ENCODE measurements at places on chromosomes 6 and 20.

DNA sequence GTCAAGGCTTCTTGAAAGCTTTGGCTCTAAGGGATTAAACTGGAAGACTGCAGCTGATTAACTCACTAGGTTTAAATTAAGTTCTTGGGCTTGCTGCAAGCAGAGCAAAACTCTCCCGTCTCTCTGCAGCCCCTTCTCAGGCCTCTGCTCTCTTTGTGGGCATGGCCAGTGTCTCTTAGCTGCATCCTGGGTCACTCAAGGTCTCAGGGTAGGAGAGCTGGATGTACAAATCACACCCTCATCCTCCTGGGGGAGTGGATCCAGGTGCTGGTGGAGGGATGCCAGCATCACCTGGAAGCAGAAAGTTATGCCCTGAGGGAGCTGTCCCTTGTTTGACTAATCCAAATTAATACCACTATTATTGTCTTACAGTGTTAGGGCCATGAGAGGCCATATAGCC lies 35.8 kb downstream of the GCM1 start:
- no peak for DNase-seq

GRCh38 chr20:60759651-60760050 lies 492.4 kb upstream of the CDH4 start:
- no peak for DNase-seq

GRCh38 chr6:15247500-15248450 lies 1.9 kb downstream of the JARID2 start:
- DNase-seq: peak; percentile 64

GRCh38 chr20:58545565-58546415 lies 30.6 kb upstream of the APCDD1L start:
- no peak for DNase-seq

GRCh38 chr6:108576709-108577108 lies 16.0 kb downstream of the FOXO3 start:
- no peak for DNase-seq

GRCh38 chr20:43969501-43970182 lies 55.0 kb downstream of the TOX2 start:
- DNase-seq: no peak

- DNase-seq: no peak
Measured at GRCh38 chr20:19549896-19550295, 208.2 kb upstream of the RIN2 start.

- DNase-seq: no peak
Measured at GRCh38 chr20:16279320-16279719, 293.9 kb downstream of the KIF16B start.

DNA sequence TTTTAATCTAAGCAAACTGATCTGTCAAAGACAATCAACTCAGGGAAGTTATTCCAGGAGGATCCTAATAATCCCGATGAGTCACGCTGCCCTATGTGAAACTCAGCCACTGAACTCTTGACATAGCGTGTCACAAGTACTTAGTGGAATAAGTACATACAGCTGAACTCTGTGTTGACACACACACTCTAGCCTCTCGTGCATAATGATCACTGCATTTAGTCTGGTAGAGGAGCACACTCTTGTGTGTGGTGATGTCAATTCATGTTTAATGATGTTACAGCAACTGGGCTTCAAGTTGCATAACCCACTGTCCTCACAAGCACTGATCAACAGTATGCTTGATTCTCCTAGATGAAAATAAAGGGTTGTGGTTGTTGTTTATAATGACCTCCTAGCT lies 148.3 kb downstream of the HACE1 start:
- DNase-seq: no peak

- DNase-seq: no peak
Measured at GRCh38 chr6:26474439-26474881, 16.7 kb downstream of the BTN2A1 start.

DNA sequence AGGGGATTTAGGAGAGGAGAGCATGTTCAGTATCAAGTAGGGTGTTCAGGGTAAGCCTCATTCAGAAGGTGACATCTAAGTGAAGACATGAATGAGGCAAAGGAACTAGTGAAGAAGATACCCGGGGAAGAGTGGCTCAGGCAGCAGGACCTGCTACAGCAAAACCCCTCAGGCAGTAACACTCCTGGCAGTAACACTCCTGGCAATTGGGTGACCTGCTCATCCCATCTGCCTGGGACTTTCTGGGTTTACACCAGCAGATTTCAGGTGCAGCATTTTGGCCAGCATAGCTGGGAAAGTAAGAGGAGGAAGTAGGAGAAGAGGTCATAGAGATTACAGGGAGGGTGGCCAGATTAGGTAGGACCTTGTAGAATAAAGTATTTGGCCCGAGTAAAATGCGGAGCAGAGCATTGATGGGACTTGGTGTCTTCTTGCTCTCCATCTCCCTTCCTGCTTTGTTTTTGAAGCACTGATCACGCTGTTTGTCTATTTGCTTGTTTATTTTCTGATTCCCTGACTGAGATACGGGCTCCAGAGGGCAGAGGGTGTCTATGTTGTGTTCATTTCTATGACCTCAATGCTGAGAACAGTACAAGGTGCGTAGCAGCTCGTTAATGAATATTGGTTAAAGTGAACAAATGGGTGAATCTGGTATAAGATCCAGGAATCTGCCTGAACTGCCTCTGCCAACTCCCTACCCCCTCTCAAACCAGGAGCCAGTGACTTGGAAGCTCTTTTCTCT lies 88.3 kb downstream of the IYD start:
- no peak for DNase-seq

DNA sequence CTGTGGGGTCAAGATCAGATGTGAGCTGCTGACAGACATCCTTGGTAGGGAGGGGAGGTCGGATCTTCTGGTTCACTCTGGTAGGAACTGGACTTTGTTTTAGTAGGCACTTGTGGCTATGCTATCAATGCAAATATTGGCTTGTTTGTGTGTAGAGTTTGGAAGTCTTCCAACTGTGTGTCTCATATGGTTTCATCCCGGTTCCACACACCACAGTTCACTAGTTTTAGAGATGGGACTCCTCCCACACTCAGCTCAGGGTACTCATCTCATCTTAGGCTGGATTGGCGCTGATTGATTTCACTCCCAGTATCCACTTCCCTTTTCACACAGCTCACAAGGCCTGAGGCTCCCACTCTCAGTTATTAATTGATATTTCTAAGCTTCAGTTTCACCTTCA lies 161.3 kb downstream of the THBS2 start:
- DNase-seq: no peak

DNA sequence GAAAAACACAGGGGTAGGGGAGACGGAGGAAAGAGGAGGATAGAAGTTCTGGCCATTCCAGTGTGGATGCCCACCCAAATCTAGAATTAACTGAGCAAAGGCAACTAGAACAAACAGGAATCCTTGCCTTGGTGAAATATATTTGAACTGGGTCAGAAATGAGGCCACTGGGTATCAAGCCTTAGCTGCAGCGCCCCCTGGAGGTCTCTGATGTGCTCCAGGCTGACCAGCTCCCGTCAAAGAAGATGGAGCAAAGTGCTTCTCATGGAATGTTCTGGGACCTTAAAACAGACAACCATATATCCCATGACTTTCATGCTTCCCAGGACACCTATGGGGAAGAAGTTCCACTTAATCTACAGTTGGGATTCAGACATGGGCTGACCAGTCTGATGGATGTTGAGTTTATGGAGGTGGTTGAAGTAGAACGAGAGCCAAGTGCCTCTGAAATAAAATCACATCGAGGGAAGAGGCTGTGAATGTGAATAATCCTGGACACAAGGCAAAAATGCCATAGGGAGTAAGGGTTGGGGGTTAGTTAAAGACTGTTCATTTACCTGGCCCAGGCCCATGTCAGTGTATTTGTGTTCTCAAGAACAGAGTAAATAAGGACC lies 50.4 kb downstream of the HLA-DPB1 start:
- peak; percentile 24 for DNase-seq

GRCh38 chr6:151681433-151682059 lies 125.9 kb upstream of the ESR1 start:
- peak; percentile 2 for DNase-seq

- no peak for DNase-seq
Measured at GRCh38 chr6:39952167-39952566, 17.9 kb upstream of the MOCS1 start.

DNA sequence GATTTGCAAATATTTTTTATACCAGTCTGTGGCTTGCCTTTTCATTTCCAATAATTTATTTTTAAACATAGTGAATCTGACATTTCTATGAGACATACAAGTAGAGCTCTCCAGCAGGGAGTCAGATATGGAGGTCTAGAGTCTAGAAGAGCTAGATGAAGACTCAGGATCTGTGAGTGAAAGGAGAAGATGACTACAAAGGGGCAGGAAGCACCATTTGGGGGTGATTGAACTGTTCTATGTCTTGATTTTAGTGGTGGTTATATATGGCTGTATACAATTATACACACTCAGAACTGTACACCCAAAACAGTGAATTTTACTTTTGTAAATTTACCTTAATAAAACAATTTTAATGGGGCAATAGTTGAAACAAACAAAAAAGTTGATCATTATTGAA lies 127.9 kb upstream of the BACH2 start:
- no peak for DNase-seq

GRCh38 chr6:10451828-10452509 lies 37.1 kb upstream of the TFAP2A start:
- no peak for DNase-seq

GRCh38 chr6:16132909-16133308 lies 4.0 kb downstream of the MYLIP start:
- DNase-seq: peak; percentile 34
